ENCODE measurements at places on chromosomes 12 and 14.

- no peak for DNase-seq
Measured at GRCh38 chr12:57233357-57234232, 4.1 kb downstream of the SHMT2 start.

DNA sequence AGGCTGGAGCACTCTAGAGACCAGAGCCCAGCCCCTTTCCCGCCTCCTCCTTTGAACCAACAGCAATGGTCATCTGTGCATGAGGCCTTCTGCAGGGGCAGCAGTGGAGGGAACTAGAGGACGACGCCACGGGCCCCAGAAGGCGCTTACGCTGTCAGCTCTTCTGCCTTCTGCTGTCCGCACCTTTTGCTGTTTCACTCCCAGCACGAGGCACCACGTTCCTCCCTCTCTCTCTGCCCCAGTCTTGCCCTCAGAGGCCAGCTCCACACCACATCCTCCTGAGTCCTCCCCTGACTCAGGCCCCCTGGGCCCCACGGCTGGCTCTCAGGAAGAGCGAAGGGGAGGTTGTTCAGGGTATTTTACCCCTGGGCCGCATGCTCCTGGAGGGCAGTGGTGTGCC is 15.5 kb downstream of the MMAB start:
- DNase-seq = no peak

- no peak for DNase-seq
Measured at GRCh38 chr14:48113713-48114112, 438.3 kb upstream of the MDGA2 start.

- no peak for DNase-seq
Measured at GRCh38 chr12:31231611-31232360, 94.2 kb downstream of the SINHCAF start.

DNA sequence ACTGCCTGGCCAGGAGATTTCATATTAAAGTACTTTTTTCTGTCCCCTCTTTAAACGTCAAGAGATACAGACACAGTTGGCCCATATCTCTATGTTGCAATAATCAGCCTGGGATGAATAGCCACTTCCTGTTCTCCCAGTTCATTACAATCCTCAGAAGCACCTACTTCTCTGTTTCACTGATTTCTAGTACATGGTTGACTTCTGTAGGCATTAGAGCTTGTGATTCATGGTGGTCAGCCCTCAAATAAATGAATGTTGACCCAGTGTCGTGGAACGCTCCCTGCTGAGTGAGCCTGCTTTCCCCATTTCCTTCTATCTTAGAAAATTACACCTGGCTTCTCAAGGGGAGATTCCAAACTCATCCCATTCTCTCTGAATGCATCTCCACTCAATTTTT is 416.7 kb downstream of the PDZRN4 start:
- DNase-seq = no peak

- DNase-seq = no peak
Measured at GRCh38 chr12:3896801-3897351, 23.7 kb upstream of the PARP11 start.

- no peak for DNase-seq
Measured at GRCh38 chr12:25719505-25719904, 166.4 kb upstream of the LMNTD1 start.

DNA sequence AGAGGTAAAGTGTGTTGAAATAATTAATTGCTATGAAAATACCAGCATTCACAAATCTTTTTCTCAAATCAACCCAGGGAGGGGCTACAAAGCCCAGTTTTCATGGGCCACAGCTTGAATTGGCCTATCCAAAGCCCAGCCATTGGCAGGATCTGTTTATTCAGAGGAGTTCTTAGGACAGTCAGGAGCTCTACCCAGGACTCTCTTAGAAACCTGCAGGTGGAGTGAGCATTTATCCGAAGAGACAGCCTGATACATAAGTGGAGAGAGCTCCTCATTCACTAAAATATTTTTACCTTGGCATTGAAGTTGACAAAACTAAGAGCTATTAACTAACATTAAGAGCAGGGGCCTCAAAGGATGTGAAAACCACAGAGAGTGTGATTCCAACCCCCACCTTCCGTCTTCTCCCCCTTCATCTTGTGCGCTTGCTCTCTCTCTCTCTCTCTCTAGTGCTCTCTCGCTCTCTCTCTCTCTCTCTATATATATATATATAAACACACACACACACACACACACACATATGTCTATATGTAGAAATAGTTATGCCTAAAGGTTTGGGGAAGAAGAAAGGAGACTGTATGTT is 315.5 kb downstream of the SNAPC1 start:
- DNase-seq = no peak

- no peak for DNase-seq
Measured at GRCh38 chr14:37622231-37622923, 26.9 kb downstream of the TTC6 start.

- no peak for DNase-seq
Measured at GRCh38 chr14:21915826-21916225, 242.2 kb upstream of the OR4E1 start.

- no peak for DNase-seq
Measured at GRCh38 chr12:65814038-65814437, 10.2 kb upstream of the HMGA2 start.

- DNase-seq = no peak
Measured at GRCh38 chr12:91142221-91142631, 30.9 kb upstream of the LUM start.

DNA sequence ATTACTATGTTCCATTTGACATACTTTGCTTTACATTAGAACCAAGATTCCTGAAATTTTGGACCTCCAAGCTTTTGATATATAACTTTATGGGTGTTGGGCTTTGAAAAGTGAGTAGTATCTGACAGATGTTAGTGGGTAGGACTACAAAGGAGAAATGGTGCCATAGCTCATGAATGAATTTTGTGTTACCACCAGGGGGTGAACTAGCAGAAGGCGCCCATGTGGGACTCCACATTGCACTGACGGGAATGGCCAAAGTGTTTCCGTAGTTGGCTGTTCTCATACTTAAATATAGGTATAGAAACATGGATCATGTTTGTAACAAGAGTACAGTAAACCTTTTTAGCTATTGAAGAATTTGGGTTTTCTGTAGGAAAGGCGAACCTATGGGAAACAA is 337.5 kb downstream of the FLRT2 start:
- no peak for DNase-seq

DNA sequence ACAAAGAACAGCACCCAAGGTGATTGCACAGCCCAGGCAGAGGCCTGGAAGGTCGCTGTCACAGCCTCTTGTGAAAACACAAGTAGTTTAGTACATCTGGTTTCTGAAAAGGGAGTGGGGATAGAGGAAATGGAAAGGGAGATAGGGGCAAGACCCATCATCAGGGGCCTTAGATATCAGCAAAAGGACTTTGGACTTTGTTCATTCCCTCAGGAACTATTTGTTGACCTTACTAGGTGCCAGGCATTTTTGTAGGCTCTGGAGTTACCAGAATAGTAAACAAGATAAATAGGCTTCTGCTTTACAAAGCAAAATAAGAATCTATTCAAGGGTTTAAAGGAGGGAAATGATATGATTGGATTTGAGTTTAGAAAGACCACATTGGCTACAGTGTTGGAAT is 199.4 kb upstream of the CDKN3 start:
- no peak for DNase-seq

DNA sequence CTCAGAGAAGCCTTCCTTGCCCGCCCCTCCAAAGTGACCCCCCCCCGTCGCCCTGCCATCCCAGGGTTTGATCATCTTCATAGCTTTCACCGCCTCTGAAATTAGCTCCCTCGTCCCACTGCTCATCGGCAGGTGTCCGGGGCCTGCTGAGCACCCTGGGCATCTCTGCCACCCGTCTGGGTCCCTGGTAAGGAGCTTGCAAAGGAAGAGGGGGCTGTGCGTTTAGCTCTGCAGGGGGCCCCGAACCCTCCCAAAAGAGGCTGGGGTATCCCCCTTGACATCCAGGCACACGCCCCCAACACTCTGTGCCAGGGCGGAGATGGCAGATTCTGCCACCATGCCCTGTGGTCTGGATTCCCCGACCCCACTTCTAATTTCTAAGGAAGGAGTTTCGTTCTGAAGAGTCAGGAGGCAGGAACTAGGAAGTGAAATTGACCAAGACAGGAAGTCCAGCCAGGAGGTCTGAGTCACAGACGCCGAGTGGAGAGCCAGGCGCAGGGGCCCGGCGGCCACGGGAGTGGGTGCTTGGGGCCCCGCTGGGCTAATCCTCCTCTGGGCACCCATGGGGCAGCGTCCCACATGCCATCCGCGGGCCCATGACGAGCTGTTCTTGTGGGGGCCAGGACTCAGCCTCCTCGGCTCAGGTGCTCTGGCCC is 95.7 kb downstream of the RFLNA start:
- DNase-seq = no peak

- DNase-seq = no peak
Measured at GRCh38 chr12:28351414-28351813, 161.2 kb downstream of the CCDC91 start.

DNA sequence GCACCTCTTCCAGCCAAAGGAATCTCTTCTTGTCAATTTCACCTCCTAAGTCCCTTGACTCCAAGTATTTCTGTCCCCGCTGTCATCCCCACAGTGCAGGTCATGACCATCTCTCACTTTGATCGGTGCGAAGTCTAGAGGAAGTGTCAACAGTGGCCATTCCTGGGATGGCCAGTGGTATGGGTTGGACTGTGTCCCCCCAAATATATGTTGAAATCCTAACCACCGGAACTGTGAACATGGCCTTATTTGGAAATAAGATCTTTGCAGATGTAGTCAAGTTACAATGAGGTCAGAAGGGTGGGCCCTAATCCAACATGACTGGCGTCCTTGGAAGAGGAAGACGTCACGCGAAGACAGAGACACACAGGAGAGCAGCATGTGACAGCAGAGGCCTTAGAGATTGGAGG is 155.9 kb upstream of the PRMT8 start:
- DNase-seq = no peak

DNA sequence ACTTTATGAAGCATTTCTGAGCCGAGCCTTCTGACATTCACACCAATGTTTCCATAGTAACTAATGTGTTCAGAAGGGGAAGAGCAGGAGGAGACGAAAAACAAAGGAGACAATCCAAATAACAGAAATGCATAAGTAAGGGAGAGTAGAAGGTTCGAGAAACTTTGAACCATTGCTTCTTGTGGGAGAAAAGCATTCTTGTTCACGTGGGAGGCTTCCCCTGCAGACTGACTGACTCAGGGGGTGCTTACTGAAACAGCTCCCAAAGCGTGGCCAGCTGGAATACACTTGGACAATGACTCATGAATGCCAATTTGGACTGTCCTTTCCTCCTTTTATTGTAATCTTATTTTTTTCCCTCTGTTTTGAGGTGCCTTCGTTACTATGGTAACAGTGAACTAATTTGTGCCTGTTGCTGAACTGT is 73.9 kb downstream of the NEDD1 start:
- DNase-seq = no peak

DNA sequence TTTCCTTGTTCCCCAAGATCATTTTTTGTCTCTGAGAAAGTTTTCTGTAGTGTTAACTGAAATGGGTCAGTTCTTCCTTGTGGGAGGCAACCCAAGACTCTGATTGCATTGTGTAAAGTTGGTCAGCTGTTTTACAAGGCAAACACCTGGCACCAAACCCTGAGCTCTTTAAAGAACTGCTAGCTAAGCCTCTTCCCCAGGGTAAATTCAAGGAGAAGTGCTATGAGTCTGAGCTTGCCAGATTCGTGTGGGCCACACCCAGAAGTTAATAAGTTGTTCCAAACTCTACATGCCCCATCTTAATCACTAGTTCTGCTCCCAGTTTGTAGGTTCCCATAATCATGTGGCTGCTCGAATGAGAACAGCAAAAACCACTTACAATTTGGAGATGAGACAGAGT is 214.5 kb downstream of the BTG1 start:
- no peak for DNase-seq

- DNase-seq = no peak
Measured at GRCh38 chr12:12985817-12986408, 14.2 kb downstream of the HEBP1 start.

DNA sequence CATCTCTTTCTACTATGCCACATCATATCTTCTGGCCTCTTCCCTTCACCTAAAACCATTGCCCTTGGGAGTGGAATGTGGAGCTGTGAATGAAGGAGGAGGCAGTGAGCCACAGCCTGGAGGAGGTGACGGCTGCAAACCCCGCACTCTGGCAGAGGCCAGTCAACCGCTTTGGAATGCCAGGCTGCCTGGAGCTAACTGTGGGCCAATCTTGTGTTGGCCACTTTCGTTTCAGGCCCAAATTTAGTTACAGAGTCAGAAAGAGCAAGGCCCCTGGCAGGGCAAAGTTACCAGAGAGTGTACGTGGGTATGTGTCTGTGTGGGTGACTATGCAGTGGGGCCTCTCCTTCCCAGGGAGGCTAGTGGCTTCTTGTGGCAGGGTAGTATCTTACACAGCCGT is 40.1 kb downstream of the CACNA1C start:
- no peak for DNase-seq

GRCh38 chr12:57270966-57271470 is 20.0 kb upstream of the STAC3 start:
- DNase-seq = no peak

- DNase-seq = no peak
Measured at GRCh38 chr12:5478081-5478706, 46.3 kb downstream of the NTF3 start.

DNA sequence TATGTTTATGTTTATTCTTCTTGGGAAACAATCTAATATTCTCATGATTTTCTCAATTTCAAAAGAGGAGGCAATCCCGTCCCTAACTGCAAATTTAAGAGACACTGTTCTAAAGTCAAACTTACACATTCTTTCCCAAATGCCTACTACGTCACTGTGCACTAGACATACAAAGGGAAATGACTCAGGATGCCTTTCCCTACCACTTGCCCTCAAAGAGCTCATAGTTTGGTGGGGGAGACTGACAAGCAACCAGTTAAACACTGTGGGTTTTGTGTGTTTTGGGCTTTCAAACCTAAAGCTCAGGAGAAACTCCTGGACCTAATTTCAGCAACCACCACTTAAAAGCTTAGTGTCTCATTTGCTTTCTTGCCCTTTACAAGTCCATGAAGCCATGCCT is 58.4 kb downstream of the ATP2B1 start:
- no peak for DNase-seq

- DNase-seq = no peak
Measured at GRCh38 chr12:25332143-25332542, 81.4 kb upstream of the KRAS start.

DNA sequence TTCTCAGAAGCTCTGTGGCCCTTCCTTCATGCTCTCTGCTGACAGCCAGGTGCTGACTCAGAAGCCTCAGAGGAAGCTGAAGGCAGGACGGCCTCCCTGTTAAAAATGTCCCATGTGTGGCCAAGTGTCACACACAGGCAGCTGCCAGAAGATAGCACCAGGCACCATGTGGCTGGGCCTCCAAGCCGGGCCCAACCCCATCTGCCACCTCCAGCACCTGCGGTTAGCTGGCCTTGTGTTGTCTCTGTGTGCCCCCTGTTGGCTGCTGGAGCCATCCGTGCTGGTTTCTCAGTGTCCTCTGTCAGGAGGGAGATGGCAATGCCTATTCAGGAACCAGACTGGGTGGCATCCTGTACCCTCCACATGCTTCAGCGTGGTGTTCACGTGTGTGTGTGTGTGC is 63.2 kb downstream of the TSPAN11 start:
- DNase-seq = no peak

DNA sequence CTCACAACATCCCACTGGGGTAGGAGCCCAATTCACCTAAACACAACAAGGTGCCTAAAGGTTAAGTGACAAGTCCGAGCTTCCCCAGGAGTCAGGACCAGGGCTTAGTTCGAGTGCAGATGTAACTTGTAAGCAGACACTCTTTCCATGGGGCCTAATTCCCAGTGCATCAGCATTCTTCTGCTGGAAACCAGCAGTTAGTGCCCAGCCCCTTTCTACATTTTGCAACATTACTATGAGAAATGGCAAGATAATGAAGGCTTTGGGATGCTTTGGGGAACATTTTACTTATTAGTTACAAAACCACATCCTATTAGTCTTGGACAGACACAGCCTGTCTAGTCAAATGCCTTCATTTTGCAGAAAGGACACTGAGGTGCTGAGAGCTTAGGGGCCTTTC is 179.8 kb downstream of the CALM1 start:
- DNase-seq = no peak

- no peak for DNase-seq
Measured at GRCh38 chr12:24266982-24267381, 317.5 kb upstream of the SOX5 start.

Measured in stimulated activated naive CD4-positive, alpha-beta T cell treated with Interleukin-2 at 50 U/mL for 16 hours (primary cell).